ENCODE measurements at places on chromosomes 4 and X.

GRCh38 chr4:153326513-153326912 is 18.0 kb upstream of the MND1 start:
- DNase-seq = no peak

DNA sequence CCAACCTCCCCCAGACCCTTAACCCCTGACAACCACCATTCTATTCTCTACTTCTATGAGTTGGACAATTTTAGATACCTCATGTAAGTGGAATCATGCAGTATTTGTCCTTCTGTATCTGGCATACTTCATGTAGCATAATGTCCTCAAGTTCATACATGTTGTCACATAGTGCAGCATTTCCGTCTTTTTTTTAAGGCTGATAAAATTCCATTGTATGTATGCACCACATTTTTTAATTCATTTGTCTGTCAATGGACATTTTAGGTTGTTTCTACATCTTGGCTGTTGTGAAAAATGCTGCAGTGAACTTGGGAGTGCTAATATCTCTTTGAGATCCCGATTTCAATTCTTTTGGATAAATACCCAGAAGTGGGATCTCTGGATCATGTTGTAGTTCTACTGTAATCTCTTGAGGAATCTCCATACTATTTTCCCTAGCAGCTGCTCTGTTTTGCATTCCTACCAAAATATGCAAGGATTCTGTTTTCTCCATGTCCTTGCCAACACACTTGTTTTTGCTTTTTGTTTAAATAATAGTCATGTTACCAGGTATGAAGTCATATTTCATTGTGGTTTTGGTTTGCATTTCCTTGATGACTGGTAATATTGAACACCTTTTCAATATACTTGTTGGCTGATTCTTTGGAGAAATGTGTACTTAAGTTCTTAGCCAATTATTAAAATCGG is 48.8 kb upstream of the ADAD1 start:
- DNase-seq = no peak

DNA sequence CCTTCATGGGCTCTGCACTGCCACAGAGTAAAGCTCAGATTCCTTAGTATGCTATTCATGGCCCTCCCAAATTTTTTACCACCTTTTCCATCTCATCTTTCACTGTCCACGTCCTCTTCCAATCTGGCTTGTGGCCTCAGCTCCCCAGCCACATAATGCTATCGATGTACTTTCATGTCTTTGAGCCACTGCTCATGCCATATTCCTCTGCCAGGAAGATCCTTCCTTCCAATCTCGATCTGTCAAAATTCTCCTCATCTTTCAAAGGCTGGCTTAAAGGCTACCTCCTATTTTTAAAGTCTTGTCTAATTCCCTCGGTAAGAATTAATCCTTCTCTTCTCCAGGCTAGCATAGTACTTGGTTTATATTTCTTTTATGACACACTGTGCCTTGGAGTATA is 233.3 kb upstream of the GPC4 start:
- DNase-seq = no peak

DNA sequence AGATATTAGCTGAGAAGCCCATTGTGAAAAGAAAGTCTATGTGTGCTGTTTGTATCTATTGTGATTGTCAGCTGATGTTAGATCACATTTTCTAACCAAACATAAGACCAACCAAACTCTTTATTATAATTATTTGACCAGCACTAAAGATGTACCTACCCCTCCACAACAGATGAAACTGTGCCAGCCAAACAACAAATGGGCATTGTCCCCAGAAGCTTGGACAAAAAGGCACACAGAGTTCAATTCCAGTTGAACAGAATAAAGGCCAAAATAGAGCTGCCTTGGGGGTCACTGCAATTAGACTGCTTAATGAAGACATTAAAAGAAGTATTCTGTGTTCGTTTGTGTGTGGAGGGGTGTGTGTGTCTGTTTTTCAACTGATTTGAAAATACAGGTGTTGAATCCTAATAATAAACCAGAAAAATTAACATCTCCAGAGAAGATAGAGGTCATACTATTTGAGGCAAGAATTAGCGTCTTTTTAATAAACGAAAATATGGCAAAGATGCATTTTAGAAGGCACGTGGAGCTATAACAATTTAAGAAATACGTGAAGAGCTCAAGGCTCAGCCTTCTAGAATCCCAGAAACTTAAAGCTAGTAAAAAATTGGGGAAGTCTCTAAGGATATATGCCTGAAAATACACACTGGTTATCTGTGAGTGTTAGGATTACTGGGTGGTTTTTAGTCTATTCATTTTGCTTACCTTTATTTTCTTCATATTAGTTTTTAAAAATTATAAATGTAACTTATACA is 2.2 kb downstream of the SPP1 start:
- no peak for DNase-seq

- no peak for DNase-seq
These were observed 61.7 kb downstream of the HADH start for GRCh38 chr4:108051343-108051742.

- DNase-seq = no peak
These were observed 22.2 kb downstream of the IL2 start for GRCh38 chr4:122434285-122434684.
